Kasumi-1 (cell line): ENCODE measurements at places on chromosomes 6 and 20.

- no peak for DNase-seq
These were observed at the start of gene ARG1 for GRCh38 chr6:131572686-131573415. ARG1 (plus strand) TSS chr6:131573226; CDS start chr6:131573283, 57 bp downstream.

GRCh38 chr20:17558154-17558940 lies 11.5 kb upstream of the DSTN start:
- peak; percentile 60 for DNase-seq

- DNase-seq: no peak
These were observed 13.3 kb downstream of the DUSP22 start for GRCh38 chr6:305371-306206.

DNA sequence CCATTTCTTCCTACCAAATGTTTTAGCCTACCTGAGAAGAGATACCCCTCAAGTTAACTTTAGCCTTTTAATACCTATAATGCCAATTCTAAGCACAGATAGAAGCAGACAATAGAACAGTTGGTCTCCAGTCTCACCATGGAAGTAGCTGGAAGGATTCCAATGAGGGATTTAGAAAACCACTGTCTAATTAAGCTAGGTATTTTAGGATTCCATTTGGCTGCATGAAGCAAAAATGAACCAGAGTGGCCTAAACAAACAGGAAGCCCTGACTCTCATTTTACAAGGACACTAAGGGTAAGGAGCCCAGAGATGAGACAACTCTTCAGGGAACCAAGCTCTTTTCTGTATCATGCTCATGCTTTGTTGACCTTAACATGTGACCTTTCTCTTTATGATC lies 199.2 kb downstream of the ALDH8A1 start:
- DNase-seq: no peak

DNA sequence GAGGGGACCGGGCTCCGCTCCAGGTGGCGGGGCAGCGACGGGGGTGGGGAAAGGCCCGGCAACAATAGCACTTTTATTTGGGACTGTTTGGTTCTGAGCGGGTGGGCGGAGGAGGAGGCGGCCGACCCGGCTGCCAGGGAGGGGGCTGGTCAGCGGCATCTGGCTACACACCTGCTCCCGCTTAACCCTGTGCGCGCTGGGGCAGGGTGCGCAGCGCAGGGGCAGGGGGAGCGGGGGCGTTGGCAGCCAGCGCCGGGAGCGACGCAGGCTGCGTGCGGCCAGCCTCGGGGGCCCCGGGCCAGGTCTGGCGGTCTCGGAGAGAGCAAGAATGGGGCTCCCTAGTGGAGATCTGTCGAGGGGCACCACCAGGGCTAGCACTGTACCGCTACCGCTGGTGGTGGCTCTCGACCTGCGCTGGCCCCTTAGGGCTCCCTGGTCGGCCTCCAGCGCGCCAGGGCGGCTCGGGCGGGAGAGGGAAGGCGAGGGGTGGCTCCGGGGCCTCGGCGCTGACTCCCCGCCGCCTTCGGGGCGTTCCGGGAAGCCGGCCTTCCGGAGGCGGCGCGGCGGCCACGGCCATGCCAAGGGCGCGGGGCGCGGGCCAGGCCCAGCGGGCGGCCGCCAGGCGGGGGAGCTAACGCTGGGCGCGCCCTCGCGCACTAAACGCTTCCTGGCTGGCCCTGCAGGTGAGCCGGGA lies 92.4 kb downstream of the NCR2 start:
- DNase-seq: no peak

DNA sequence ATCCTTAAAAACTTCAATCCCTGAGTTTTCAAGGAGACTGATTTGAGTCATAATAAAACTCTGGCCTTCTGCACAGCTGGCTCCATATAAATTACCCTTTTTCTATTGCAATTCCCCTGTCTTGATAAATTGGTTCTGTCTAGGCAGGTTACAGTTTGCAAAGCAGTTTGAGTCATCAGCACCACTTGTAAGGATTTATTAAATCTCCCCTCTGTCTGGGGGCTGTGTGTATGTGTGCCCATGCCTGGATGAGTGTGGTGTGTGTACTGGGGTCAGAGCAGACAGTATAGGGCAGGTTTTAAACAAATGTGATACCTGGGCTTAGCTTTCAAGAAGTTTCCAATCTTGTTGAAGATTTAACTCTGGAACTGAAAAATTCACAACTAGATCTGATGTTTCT lies 228.6 kb downstream of the FNDC1 start:
- no peak for DNase-seq

GRCh38 chr6:43786664-43787329 lies 16.8 kb downstream of the VEGFA start:
- DNase-seq: no peak

DNA sequence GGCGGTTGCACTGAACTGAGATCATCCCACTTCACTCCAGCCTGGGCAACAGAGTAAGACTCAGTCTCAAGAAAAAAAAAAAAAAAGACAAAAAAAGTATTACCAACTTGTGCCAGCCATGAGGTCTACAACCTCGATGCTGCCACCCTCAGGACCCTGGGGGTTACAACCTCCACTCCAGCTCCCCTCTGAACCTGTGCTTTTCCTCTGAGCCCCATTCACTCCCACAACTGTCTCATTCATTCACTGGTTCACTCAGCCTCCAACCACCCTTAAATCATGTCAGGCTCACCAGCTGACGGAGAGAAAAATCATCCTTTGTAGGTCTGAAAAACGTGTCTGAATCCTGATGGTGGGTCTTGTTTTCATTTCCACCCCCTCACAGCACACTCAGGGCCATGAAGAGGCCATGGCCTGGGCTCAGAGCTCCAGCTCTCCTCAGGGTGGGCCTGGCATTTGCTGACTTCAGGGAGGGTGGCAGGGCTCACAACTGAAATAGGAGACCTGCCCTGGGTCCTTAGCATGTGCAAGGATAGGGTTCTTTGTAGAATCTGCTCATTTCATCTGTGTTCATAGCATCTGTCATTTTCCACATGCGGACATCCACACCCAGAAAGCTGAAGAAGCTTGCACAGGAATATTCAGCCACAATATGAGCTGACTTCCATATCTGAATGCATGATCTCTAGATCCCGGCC lies 1.9 kb upstream of the ULBP1 start:
- DNase-seq: peak; percentile 43

DNA sequence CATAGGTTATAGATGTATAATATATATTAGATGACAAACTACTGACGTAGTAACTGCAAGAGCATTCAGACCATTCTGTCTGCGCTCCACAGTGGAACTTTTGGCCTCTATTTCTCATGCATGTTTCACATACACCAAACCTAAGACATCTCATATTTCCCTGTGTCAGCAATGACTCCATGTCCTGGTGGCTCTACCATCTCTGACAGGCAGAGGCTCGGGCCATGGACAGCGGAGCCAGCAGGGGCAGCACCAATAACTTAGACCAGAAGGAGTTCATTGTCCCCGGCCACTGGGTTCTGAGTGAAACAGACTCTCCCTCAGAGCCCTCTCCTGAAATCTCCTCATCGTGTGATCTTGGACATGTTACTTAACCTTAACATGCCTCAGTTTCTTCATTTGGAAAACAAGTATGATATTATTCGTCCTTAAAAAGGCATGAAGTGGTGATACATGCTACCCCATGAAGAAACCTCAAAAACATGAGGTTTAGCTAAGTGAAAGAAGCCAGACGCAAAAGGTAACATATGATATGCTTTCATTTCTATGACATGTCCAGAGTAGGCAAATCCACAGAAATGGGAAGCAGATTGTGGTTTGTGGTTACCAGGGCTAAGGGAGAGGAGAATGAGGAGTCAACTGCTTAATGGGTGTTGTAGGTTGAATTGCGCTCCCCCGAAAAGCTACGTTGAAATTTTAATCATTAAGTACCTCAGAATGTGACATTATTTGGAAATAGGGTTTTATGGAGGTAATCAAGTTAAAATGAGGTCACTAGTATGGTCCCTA lies 564.0 kb upstream of the JARID2 start:
- DNase-seq: peak; percentile 43

DNA sequence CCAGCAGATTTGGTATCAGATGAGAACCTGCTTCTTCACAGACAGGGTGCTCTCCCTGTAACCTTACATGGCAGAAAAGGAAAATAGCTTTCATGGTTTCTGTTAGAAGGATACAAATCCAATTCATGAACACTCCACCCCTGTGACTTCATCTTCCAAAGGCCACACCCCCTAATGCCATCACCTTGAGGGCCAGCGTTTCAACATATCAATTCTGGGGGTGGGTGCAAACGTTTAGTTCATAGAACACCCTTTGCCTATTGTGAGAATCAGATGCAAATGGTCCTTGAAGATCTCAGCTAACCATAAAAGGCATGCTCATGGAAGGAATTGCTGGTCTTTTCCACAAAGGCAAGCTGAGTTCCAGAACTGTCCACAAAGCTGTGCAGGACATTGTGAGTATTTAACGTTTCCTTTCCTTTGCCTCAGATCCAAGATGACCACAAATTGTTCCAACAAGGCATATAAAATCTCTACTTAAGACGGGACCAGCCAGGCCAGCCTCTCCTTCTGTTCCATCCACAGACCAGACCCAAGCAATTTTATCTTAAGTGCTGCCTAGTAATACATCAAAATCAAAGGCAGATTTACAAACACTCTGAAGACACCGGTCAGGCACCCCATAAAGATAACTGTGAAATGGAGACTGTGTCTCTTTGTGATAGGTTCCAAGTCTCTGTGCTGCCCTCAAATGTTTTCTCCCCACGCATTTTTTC lies 34.7 kb upstream of the SSTR4 start:
- DNase-seq: no peak

DNA sequence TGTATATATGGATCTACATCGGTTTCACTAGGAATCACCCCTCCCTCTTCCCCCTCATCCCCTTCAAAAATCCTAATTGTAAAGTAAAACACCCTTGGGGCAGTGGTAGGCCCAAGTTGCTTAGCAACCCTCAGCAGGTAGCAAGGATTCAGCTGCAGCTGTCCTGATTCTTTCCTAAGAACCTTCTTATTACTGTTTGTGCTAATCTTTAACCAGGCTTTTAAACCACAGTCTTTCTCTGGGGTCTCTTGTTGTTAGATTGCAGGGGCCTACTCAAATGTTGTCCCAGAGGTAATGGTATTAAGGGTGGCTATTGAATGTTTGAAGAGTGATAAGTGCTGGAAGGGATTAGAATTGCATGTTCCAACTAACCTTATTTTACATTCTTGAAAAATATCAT lies 46.4 kb downstream of the PRL start:
- DNase-seq: no peak

GRCh38 chr6:6225885-6226529 lies 94.5 kb downstream of the F13A1 start:
- no peak for DNase-seq

GRCh38 chr20:50518270-50518721 lies 8.1 kb downstream of the PTPN1 start:
- DNase-seq: no peak

GRCh38 chr20:61657721-61658377 lies 405.8 kb downstream of the CDH4 start:
- DNase-seq: no peak
